Upper lobe of right lung (tissue), 1 donor: ENCODE measurements at places on chromosomes 1 and 21. TPM values are rescaled to one million over a fixed set of nuclear protein-coding genes. Genes with fewer than 3 reads are reported as not detected.
A peak's percentile ranks its signal among the peaks of the same experiment; 100 is the strongest.

The PPM1J gene
- 0.32 TPM for total RNA-seq

The SPRR1A gene
- total RNA-seq: not detected

The TFF3 gene
- 19.6 TPM for total RNA-seq

DNA sequence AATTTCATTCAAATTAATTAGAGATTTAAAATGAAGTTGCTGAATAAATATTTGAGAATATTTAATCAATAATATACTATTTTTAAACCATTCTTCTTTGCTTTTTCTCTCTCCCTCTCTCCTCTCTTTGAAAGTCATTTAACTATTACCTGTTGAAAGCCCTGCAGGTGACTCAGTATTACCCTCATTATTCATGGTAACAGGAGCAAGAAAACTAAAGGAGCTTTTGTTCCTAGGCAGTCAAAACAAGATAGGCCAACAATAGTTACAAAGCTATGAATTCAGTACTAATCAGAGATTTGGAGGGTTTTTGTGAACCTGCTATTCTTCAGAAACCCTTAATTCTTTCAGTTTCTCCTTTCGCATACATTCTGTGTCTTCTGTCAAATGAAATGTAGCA, 721.3 kb upstream of the NCAM2 start:
- no peaks in the 10 kb centered on the region for H3K36me3 ChIP-seq
- no peaks in the 10 kb centered on the region for H3K4me1 ChIP-seq
- no peak overlapping the region for H3K27ac ChIP-seq
- H3K27me3 ChIP-seq: no peaks in the 10 kb centered on the region
- DNase-seq: no peak

DNA sequence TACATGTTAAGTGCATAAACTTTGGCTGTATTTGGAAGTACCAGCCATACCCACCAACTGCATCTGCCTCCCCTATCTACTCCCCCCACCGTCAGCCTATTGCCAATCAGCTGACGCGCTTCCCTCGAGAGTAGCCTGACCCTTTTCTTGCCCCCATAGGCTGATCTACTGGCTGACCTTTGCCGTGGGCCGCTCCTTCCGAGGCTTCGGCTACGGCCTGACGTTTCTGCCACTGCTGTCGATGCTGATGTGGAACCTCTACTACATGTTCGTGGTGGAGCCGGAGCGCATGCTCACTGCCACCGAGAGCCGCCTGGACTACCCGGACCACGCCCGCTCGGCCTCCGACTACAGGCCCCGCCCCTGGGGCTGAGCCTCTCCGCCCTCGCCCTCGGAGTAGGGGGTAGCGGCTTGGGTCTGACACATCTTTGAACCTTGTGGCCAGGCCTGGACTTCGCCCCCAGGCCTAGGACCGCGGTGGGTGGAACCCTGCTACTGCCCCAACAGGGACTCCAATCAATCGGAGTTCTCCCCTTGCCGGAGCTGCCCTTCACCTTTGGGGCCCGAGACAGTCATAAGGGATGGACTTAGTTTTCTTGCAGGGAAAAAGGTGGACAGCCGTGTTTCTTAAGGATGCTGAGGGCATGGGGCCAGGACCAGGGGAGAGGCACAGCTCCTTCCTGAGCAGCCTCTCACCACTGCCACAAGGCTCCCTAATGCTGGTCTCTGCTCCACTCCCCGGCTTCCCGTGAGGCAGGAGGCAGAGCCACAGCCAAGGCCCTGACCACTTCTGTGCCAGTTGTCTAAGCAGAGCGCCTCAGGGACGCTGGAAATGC, 4.0 kb downstream of the GLMP start:
- H3K36me3 ChIP-seq: no peaks in the 10 kb centered on the region
- peak overlapping the region; percentile 28 for H3K27ac ChIP-seq
- H3K27me3 ChIP-seq: no peaks in the 10 kb centered on the region
- DNase-seq: peak; percentile 93
- H3K4me1 ChIP-seq: peaks cover 17% of the 10 kb centered on the region

- no peaks in the 10 kb centered on the region for H3K36me3 ChIP-seq
- no peaks in the 10 kb centered on the region for H3K27me3 ChIP-seq
- no peak overlapping the region for H3K27ac ChIP-seq
These were observed 47.0 kb downstream of the F5 start for GRCh38 chr1:169538998-169539871.

GRCh38 chr1:6260961-6261614, at the start of gene GPR153:
GPR153 (minus strand) TSS chr1:6261098; CDS start chr1:6254905, 6,193 bp downstream.
- peaks cover 4% of the 10 kb centered on the region for H3K27me3 ChIP-seq
- H3K36me3 ChIP-seq: no peaks in the 10 kb centered on the region
- H3K4me1 ChIP-seq: peaks cover 9% of the 10 kb centered on the region
- peak; percentile 77 for DNase-seq
- H3K4me3 ChIP-seq: peak within 1 kb of the TSS; percentile 67

DNA sequence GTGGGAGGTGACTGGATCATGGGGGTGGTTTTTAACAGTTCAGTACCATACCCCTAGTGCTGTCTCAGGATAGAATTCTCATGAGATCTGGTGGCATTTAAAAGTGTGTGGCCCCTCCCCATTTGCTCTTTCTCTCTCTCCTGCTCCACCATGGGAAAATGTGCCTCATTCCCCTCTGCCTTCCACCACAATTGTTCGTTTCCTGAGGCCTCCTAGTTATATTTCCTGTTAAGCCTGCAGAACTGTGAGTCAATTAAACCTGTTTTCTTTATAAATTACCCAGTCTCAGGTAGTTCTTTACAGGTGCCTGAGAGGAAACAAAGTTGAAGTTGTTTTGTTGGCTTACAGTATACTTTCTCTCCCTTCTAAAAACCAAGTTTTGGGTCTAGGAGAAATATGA, 23.1 kb upstream of the SLC22A15 start:
- DNase-seq: no peak
- H3K36me3 ChIP-seq: no peaks in the 10 kb centered on the region
- no peak overlapping the region for H3K27ac ChIP-seq
- H3K4me3 ChIP-seq: no peak overlapping the region
- no peaks in the 10 kb centered on the region for H3K27me3 ChIP-seq
- H3K4me1 ChIP-seq: no peaks in the 10 kb centered on the region

DNA sequence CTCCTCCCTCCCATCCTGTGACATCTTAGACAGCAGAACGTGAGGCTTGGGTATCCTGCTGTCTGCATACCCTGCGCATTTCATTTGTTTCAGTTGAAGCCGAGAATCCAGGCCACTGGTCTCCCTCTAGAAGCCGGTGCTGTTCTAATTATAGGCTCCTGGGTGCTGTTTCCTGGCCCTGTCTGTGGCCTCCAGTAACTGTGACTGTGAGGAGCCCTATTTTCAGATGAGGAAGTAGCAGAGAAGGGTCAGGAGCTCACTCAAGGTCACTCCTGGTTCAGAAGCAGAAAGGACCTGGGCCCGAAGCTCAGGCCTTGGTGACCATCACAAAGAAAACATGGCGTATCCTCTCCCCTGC, 24.0 kb downstream of the COQ8A start:
- peaks cover 3% of the 10 kb centered on the region for H3K4me1 ChIP-seq
- H3K27me3 ChIP-seq: no peaks in the 10 kb centered on the region
- no peak overlapping the region for H3K27ac ChIP-seq

- peaks cover 23% of the 10 kb centered on the region for H3K27me3 ChIP-seq
- no peak overlapping the region for H3K4me3 ChIP-seq
- H3K36me3 ChIP-seq: no peaks in the 10 kb centered on the region
These were observed 36.2 kb upstream of the C1QA start for GRCh38 chr1:22600071-22600816.

DNA sequence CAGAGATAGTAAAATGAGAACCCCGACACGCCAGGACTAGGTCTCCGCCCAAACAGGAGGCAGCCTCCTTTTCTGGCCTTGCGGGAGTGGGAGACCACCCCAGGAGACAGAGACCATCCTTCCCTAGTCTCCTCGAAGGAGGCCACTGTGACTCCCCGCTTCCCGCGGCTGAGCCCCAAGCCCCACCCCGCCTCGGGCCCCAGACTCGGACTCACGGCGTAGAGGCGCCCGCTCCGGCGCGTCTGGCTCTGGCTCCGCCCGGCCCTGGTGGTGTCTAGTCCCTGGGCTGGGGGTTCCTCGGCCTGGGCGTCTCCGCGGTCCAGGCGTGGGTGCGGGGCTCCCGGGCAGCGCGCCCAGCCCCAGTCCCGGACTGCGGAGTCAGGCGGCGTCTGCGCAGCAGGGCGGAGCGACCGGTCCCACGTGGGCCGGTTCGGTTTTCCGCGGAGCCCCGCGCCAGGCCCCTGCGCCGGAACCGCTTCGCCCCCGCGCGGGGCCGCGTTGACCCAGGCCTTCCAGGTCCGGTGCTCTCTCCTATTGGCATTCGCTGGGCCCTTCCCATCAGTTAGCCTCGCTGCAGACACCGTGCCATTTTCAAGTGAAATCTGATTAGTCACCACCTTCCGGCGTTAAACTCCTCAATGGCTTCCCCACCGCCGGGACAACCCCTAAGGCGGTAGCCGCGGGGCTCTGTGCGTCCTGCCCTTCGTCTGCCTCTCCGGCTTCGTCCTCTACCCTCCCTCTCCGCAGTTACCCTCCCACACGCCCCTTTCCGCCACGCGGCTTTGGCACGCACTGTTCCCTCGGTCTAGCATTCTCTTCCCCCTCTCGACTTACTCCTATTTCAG, at the start of gene C1orf216:
TSS of gene C1orf216 (minus strand) at position 393 of the 845 bp plus-strand sequence. CDS start 2,563 bp downstream, outside the sequence.
- DNase-seq: peak; percentile 87
- peak within 1 kb of the TSS; percentile 82 for H3K27ac ChIP-seq
- H3K4me1 ChIP-seq: peaks cover 22% of the 10 kb centered on the region
- H3K27me3 ChIP-seq: no peaks in the 10 kb centered on the region

GRCh38 chr1:227766653-227767277, 31.5 kb downstream of the SNAP47 start:
- H3K36me3 ChIP-seq: peaks cover 11% of the 10 kb centered on the region
- peaks cover 21% of the 10 kb centered on the region for H3K4me1 ChIP-seq
- H3K27ac ChIP-seq: peak overlapping the region; percentile 13
- H3K27me3 ChIP-seq: no peaks in the 10 kb centered on the region

GRCh38 chr1:101484689-101485338, 248.0 kb downstream of the S1PR1 start:
- no peak for DNase-seq
- no peak overlapping the region for H3K4me3 ChIP-seq
- H3K27ac ChIP-seq: no peak overlapping the region
- no peaks in the 10 kb centered on the region for H3K36me3 ChIP-seq
- H3K4me1 ChIP-seq: peaks cover 10% of the 10 kb centered on the region

GRCh38 chr1:59046730-59047157, 250.2 kb upstream of the FGGY start:
- H3K4me3 ChIP-seq: no peak overlapping the region
- H3K27me3 ChIP-seq: no peaks in the 10 kb centered on the region
- H3K4me1 ChIP-seq: peaks cover 8% of the 10 kb centered on the region

DNA sequence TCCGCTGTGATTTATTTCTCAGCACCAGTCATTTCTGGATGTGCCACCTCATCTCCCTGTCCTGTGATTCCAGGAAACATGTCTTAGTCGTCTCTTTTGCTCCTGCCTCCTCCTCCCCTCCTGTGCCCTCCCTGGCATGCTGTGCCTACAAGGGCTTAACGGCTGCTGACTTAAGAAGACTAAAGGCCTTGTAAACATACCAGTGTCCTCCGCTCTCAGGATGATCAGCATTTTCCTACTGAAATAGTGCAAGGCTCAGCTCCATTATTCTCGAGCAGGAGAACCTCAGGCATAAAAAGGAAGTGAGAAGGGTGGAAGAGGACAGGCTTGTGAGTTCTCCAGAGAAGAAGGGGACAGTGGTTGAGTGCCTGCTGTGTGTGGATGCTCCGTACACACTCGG, 61.6 kb upstream of the RUNX3 start:
- DNase-seq: no peak
- H3K27me3 ChIP-seq: no peaks in the 10 kb centered on the region
- H3K36me3 ChIP-seq: no peaks in the 10 kb centered on the region
- H3K27ac ChIP-seq: peak overlapping the region; percentile 8

GRCh38 chr1:62025154-62025553, 169.5 kb upstream of the L1TD1 start:
- H3K36me3 ChIP-seq: no peaks in the 10 kb centered on the region
- no peak overlapping the region for H3K4me3 ChIP-seq
- H3K4me1 ChIP-seq: no peaks in the 10 kb centered on the region

DNA sequence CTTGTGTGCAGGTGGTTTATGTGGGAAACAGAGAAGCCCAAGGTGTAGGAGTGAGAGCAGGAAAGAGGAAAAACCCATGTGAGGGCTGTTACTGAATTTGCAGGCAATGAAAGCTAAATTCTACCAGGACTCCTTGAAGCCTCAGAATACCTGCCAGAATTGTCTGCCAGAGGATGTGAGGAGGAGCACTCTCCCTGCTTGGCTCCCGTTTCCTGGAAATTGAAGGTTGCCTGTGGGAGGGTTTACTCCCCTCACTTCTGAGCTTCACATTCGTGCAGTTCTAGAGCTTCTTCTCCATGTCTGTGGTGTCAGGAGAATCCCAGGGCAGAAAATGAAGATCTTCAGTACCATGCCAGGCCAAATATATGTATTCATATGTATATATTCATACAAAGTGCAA, 220.8 kb upstream of the ZP4 start:
- DNase-seq: no peak
- no peaks in the 10 kb centered on the region for H3K27me3 ChIP-seq
- H3K4me3 ChIP-seq: no peak overlapping the region
- no peaks in the 10 kb centered on the region for H3K36me3 ChIP-seq

DNA sequence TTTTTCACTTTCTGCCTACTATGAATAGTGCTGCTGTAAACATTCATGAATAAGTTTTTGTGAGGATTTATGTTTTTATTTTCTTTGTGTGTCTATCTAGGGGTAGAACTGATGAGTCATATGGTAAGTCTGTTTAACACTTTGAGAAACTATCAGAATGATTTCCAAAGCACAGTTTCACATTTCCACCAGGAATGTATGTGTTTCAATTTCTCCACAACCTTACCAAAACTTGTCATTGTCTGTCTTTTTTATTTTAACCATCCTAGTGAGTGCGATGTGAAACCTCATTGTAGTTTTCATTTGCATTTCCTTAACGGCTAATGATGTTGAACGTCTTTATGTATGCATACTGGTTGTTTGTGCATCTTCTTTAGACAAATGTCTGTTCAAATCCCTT, 23.5 kb downstream of the RNASEL start:
- no peak for DNase-seq
- no peaks in the 10 kb centered on the region for H3K36me3 ChIP-seq
- H3K4me1 ChIP-seq: no peaks in the 10 kb centered on the region
- no peak overlapping the region for H3K4me3 ChIP-seq
- H3K27ac ChIP-seq: no peak overlapping the region

DNA sequence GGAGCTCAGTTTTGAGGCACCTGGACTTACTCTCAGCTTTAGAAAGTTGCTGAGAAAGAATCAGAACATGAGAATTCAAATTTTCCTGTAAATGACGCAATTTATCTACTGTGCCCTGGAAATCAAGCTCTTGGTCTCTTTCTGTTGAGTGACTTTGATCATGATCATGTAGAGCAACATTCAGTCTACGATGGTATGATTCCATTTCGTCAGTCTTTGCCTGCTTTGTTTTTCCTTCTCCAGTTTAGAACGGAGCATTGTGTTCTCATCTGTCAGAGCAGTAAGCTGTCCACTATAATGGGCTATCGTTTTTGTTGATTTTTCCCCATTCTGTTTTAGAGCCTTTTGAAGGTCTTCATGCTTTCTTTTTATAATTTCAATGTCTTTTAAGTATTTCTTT, 20.7 kb downstream of the SFT2D2 start:
- H3K4me3 ChIP-seq: no peak overlapping the region
- DNase-seq: no peak
- H3K36me3 ChIP-seq: peaks cover 67% of the 10 kb centered on the region
- no peaks in the 10 kb centered on the region for H3K27me3 ChIP-seq
- no peak overlapping the region for H3K27ac ChIP-seq
